NCI-H446 treated with DMSO at 0.1 percent for 48 hours (cell line): ENCODE measurements at places on chromosomes 4 and X.

GRCh38 chr4:86223472-86223871, 136.4 kb downstream of the MAPK10 start:
- DNase-seq = no peak

DNA sequence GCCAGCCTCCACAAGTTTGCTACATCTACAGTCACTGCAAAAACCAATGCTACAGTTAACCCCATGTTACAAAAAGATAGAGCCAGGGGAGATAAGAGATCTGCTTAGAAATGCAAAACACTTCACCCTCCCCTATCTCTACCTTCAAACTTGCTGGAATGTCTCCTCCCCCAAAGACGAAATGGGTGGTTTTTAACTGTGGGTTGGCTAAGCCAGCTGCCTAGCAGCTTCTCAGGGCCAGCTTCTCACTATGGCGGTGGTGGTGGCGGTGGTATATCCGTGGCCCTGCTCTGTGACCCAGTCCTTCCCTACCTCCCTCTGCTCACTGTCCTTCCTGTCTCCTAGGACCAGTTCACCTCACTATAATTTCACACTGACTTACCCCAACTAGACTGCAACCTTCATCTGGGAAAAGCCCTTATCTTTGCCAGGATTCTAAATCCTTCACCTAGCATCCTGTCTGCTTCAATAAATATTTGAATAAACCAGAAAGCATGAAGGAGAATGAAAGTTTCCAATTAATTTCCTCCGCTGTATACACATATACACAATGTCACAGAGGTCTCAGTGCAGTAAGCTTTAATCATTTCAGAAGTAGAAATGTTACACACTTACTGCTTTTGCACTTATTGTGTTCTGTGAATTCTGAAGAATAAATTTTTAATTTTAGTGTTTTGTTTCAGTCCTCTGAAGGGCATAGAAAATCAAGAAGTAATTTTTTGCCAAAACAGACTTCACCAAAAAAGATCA, 46.3 kb downstream of the SH3KBP1 start:
- no peak for DNase-seq

GRCh38 chrX:9335251-9335650, 129.6 kb upstream of the TBL1X start:
- no peak for DNase-seq

DNA sequence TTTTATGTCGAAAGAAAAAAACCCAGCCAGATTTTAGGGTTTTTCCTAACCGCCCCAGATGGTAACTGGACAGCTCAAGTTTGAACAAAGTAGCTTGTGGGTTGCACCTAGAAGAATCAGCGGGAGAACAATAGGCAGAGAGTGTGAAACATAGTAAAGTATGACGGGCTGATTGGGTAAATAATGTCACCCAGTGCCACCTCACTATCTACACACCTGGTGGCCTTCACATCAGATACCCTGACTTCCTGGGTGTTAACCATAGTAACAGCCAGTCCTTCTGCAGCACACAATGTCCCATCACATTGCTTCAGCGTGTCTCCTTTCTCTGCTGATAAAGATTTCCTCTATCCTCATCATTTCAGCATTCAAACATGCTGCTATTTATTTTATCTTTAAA, 159.1 kb upstream of the HS3ST1 start:
- DNase-seq = no peak

DNA sequence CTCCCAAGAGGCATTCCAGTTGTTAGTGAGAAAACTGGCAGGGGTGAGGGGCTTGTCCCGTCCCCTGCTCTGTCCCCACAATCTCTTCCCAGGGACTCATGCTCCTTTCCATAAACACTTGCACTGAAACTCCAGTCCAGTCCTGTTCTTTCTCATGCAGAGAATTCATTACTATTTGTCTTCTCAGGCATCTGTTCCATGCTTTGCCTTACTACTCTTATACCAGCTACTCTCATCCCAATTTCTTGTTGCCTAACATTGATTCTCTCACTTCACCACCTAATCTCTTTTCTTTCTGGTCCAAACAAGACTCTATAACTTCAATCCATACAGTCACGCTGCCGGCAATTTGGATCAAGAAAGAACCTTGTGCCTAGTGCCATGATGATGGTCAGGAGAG, 97.1 kb upstream of the VEGFC start:
- no peak for DNase-seq

GRCh38 chr4:12165616-12166015, 736.9 kb upstream of the HS3ST1 start:
- DNase-seq = no peak

GRCh38 chrX:9467751-9468150, 2.9 kb downstream of the TBL1X start:
- no peak for DNase-seq

DNA sequence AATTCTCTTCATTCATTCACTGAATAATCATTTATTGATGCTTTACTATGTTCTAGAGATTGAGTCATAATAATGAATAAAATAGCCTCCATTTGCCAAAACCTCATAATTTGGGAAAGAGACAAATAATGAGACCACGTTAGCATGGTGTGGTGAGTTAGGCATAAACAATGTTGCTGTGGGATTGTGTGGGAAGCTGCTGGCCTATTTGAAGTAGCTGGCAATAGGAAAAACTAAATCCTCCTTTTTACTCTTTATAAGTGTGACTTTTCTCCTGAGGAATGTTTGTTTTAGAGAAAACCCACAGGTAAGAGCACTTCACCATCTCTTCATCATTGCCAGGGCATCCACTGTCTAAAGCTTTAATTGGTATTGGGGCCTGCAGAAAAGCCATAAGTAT, 95.3 kb downstream of the AREG start:
- DNase-seq = no peak

DNA sequence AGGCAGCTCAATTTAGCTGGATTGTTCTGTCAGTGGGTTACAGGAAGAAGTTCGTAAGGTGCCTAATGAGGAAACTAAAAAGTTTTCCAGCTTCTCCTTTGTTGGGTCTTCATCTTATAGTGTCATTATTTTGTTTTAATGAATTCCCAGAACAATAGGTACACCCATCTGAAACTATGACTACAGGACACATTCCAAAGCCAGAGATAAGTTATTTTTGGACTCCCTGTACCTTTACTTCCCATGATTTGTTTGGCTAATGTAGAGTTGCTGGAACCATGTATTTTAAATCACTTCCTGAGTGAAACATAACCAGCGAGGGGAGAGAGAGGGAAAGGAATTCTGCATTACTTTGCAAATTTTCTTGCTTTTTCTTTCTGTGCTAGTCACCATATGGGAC, 114.0 kb downstream of the CLCN5 start:
- no peak for DNase-seq

- no peak for DNase-seq
Measured at GRCh38 chr4:152434011-152434410, 101.9 kb downstream of the FBXW7 start.

GRCh38 chr4:75370576-75370975, 143.6 kb downstream of the RCHY1 start:
- DNase-seq = no peak

DNA sequence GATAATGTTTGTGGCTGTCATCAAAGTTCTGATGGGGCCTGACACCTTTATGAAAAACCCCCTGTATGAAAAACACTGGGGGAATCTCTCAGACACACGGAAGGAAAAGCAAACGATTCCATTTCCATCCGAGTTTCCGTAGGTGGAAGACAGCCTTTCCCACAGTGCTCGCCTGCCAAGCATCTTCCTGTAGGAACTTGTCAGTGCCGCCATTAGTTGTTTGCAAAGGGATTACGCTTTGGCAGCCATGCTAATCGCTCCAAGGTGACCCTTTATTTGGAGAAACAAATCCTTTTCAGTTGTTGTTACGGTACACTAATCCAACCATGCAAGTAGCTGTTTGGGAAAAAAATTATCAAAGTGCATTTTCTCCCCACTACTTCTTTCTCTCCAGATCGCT, 44.4 kb upstream of the STOX2 start:
- no peak for DNase-seq

- no peak for DNase-seq
Measured at GRCh38 chr4:184506527-184507121, 32.3 kb upstream of the IRF2 start.

DNA sequence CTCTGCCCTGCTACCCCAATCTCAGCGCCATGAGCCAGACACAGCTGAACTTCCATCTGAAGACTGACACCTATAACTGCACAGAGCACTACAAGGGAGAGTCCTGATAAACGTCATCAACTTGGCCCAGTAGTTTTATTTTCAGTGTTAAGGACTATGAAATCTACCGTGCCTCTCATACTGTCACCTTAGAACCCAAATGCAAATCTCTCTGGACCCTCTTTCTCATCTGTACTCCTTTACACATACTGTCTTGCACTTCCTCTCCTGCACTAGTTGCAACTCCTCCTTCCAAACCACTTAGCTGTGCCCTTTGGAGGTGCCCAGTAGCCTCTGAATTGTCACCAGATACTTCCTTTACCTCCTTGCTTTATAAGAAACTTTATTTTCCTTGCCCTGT, 420.2 kb upstream of the CNKSR2 start:
- DNase-seq = no peak

DNA sequence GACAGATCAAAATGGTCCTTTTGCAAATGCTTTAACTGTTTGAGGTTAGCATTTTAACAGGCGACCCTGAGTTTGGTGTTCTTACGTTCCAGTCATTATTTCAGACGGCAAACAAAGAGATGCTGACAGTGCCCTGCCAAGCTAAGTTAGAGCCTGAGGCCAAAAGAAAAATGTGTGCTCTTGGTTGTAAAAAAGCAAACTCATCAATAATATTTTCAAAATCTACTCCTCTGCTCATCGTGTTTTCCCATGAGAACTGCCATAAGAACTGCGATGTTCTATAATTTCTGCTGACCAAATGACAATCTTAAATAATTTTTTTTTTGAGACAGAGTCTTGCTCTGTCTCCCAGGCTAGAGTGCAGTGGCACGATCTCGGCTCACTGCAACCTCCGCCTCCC, 62.7 kb upstream of the BCLAF3 start:
- DNase-seq = no peak

GRCh38 chrX:13535376-13536165, 33.8 kb upstream of the EGFL6 start:
- DNase-seq = no peak

DNA sequence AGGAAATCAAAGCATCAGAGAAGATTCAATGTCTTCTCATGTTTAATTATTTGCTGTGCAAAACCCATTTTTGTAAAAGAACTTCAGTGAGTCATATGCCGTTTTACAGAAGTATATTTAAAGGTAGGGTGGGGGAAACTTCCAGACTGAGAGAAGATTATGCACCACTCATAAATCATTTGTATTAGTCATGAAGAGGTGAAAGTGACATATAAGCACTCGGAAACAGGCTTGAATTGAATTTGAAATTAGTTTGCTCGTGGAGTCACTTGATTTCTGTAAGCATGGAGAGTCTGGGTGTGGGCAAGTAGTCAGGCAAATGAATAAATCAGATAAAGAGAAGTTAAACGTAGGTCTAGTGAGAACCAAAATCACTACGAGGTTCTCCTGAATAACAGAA, 335.1 kb downstream of the ANK2 start:
- DNase-seq = no peak

- DNase-seq = peak; percentile 4
Measured at GRCh38 chrX:38654302-38654701, 93.0 kb downstream of the TSPAN7 start.

GRCh38 chr4:155597933-155598451, 68.7 kb upstream of the GUCY1A1 start:
- DNase-seq = no peak

- DNase-seq = no peak
Measured at GRCh38 chr4:78624048-78624447, 72.5 kb downstream of the ANXA3 start.

GRCh38 chr4:83413676-83414075, 41.9 kb downstream of the HELQ start:
- DNase-seq = no peak

DNA sequence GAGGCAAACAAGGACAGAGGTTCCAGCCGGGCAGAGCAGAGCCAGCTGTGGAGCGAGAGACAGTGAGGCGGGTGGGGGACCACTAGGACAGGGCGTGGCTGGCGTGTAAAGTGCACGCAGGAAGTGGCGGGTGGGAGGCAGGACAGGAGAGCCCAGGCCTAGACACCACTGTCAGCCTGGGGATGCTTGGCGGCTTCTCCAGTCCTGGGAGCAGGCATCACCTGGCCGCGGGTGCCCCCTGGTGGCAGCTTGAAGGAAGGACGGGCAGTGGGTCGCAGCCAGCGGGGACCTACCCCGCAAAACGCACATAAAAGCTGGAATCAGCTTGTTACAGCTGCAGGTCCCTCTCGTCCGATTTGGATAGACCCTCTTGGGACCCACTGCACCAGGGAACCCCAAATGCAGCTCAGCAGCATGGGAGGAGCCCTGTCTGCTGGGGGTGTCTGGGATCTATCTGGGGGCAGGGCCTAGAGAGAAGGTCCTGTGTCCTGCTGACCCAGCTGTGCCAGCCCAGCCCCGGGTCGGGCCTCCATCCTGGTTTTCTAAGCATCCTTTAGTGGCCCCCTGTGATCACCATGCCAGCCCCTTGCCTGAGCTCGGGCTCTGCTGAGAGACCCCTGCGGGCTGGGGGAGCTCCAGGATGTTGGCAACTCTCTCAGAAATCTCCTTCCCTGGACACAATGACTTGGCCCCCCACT, 57.7 kb downstream of the WFS1 start:
- no peak for DNase-seq

DNA sequence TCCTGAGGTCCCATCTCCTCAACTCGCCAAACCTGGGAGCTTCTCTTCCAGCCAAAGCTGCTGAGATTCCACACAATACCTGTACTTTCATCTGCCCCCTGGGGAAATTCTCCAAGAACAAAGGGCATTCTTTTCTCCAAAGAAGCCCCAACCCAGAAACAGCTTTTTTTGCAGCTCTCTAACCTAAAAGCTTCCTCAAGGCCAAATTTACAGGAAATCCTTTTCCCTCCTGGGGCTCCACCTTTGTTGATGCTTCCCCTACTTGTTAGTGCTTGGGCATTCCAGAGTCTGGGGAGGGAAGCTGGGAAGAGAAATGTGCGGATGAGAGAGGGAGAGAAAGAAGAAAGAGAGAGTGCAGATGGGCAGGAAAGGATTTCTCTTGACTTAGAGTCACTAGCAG, 24.3 kb downstream of the ZBTB33 start:
- no peak for DNase-seq

DNA sequence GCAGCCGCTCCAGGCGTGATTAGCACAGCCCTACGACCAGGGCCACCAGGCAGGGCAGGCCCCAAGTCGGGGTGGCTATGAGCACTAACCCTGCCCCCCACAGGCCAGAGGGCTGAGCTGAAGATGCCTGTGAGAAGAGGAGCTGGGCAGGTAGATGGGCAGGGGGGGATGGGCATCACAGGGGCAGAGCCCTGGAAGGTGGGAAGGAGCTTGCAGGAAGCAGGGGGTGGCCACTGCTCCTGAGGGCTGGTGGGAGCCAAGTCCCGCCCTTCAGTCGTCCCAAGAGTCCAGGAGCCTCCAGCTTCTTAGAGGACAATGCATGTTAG, 7.3 kb upstream of the MXD4 start:
- DNase-seq = no peak
